H7 (cell line): ENCODE measurements at places on chromosomes 5 and 9.
A peak's percentile ranks its signal among the peaks of the same experiment; 100 is the strongest.

- DNase-seq = no peak
Measured at GRCh38 chr5:8505196-8505595, 636.2 kb downstream of the MTRR start.

DNA sequence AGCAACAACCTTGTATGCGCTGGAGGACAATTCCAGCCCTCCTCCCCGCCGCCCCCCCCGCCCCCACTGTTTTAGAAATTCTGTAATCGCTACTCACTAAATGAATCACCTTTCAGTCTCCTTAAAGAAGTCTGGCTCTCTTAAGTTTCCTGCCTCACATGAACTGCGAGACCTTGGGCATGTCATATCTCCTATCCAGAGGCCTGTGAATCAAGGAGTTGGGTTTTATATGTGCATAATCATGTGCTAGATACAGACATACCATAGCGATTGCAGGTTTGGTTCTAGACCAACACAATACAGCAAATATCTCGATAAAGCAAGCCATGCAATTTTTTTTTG lies 337 bp upstream of the DMAC1 start:
- DNase-seq = no peak

DNA sequence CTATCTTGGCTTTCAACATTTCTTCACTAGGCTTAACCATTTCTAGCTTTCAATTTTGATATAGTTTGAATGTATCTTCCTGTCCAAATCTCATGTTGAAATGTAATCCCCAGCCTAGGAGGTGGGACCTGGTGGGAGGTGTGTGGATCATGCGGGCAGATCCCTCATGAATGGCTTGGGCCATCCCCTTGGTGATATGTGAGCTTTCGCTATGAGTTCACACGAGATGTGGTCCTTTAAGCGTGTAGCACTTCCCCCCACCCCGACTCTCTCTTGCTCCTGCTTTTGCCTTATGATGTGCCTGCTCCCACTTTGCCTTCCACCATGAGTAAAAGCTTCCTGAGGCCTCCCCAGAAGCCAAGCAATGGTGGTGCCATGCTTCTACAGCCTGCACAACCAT lies 40.6 kb downstream of the PHAX start:
- no peak for DNase-seq

- no peak for DNase-seq
Measured at GRCh38 chr9:25584611-25585010, 93.6 kb downstream of the TUSC1 start.

- DNase-seq = no peak
Measured at GRCh38 chr5:38883842-38884241, 38.0 kb downstream of the OSMR start.

DNA sequence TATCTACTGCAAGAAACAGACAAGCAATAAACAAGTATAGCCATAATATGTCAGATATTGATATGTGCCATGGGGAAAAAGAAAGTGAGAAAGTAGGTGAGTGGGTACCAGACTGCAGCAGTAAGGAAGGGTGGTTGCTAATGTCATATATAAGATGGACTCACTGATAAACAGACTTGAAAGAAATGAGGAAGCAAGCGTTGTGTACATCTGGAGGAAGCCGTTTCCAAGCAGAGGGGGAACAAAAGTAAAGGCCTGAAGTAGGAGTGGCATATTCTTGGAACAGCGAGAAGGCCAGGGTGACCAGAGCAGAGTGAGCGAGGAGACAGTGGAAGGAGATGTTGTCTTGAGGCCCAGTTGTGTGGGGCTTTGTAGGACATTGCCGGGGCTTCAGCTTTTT lies 142.2 kb upstream of the MAP3K1 start:
- no peak for DNase-seq

DNA sequence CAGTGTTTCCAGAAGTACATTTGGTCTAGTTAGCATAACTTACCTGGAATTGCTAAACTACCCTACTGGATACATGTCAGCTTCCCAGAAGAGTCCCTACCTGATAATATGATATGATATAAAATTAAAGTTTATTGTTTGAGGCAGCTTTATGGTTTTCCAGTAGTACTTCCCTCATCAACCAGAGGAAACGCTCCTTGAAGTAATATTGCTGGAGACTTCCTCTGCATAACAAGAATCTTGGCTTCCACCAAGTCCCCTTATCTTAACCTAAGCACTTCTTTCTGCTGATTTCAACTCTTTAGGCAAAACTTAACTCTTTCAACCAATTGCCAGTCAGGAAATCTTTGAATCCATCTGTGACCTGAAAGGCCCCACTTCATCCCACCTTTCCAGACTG lies 214.3 kb upstream of the PTGER4 start:
- no peak for DNase-seq

DNA sequence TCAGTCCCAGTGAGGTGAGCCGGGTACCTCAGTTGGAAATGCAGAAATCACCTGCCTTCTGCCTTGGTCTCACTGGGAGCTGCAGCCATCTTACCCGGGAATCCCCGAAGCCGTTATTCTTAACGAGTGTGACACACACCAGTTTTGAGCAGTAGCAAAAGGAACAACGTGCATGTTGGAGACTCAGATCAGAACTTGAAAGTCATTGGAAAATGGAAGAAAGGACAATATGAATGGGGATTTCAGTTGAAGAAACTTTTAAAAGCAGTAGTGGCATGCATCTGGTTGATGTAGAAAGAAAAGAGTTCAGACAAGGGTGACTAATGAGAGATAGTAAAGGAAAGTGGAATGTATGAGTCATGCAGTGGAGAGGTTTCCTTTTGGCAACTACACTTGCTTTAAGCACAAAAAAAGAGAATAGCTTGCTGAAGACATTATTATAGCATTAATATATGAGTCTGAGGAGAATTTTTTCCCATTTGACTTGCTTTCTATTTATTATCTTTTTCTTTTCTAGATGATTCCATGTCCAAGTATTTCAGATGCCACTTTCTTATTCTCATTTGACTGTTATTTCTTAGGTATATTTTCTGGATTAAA lies 44.4 kb upstream of the ANKDD1B start:
- no peak for DNase-seq

DNA sequence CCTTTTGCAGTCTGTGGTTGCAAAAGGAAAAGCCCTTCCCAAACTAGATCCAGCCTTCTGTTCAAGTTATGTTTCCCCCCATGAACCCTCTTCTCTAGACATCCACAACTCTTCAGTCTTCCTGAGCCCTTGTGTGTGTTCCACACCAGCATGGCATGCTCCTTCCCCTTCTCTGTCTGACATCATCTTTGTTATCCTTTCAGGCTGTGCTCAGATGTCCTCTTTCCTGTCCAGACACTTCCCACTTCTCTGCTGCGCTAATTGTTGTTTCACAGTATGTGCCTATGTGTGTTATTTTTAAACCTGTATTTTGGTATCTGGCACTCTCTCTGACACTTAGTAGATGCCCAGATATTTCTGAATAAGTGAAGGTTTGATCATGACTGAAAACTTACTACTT lies 38.2 kb downstream of the FOCAD start:
- DNase-seq = no peak

DNA sequence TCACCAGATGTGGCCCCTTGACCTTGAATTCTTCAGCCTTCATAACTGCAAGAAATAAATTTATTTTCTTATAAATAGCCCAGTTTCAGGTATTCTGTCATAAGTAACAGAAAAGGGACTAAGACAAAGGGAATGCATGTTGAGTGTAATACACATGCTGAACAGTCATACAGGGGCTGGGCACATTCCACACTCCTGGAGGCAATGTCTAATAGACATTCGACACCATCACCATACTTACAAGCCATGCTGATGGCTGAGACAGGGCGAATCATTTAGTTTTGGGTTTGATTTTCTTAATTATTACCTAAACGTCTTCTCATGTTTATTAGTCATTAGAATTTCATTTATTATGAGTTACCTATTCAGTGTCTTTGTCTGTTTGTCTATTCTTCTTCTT lies 68.5 kb downstream of the TENT4A start:
- no peak for DNase-seq

GRCh38 chr5:135242866-135243555 lies 156.0 kb downstream of the MACROH2A1 start:
- no peak for DNase-seq

GRCh38 chr9:87884578-87885459 lies 2.1 kb downstream of the SPATA31E1 start:
- peak; percentile 35 for DNase-seq

DNA sequence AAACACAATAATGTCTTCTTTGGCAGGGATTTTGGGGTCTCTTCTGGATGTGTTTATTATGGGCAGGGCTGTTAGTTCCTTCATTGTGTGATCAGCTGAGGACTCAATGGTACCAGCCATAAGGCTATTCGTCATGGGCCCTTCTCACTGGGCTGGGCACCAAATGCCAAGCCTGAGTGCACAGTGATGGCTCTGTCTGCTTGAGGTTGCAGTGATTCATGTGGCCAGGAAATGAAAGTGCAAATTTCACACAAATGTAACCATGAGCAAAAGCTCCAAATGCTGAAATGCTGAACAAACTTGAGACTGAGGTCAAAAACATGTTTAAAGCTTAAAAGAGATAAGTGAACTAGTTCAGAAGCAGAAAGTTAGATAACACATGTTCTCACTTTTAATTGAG lies 191.0 kb downstream of the TARS1 start:
- DNase-seq = no peak

DNA sequence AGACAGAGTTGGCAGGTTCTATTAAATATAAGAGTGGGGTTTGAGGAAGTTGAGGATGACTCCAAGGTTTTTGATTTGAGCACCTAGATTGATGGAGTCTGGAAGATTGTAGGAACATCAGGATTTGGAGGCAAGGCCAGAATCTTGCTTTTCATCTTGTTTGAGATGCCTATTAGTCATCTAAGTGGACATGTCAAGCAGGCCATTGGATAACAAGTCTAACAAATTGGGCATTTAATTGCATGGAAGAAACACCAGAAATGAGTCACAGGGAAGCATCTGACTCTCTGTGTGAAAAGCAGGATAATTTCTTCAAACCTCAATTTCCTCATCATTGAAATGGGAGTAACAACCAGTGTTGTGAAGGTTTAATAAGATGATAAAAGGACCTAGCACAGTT lies 53.3 kb upstream of the ARL15 start:
- DNase-seq = no peak

GRCh38 chr5:13745508-13745907 lies 199.0 kb downstream of the DNAH5 start:
- DNase-seq = no peak

DNA sequence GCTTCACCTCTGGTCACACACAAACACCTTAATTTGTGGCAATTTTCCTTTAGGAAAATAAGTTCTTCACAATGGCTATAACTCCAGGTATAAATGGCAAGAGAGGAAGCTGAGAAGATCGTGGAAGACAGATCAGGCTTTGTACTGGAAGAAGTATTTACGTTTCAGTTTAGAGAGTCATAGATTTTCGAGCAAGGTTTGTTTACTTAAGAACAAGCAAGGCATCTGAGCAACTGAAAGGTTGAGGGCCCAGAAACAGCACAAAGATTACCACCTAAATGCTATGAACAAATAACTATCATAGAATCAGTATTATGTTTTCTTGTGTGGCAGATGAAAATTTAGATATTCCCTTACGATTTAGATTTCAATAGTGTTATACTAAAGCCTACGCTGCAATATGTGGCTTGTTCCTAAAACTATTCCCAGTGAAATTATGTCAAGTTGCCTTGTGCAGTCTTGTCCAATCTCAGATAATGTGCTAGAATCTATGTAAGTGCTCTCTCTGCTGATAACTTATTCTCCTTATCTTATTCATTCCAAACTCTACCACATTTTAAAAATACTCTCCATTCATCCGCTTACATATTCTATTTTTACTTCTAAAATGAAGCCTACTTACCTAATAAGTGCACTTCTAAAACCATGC lies 6.7 kb downstream of the SLCO4C1 start:
- DNase-seq = no peak

GRCh38 chr5:105956456-105957196 lies 1714.1 kb downstream of the EFNA5 start:
- DNase-seq = no peak

- DNase-seq = no peak
Measured at GRCh38 chr9:78033870-78034269, 2.3 kb upstream of the GNAQ start.

- peak; percentile 91 for DNase-seq
Measured at GRCh38 chr5:172714491-172715420, 56.2 kb downstream of the DUSP1 start.

- DNase-seq = no peak
Measured at GRCh38 chr5:67731886-67732285, 483.7 kb upstream of the PIK3R1 start.

- no peak for DNase-seq
Measured at GRCh38 chr5:73295447-73295846, 122.5 kb downstream of the TMEM174 start.

- no peak for DNase-seq
Measured at GRCh38 chr9:85452841-85453240, 288.9 kb downstream of the AGTPBP1 start.

GRCh38 chr9:89848060-89849040 lies 243.5 kb downstream of the GADD45G start:
- DNase-seq = no peak

GRCh38 chr5:147509710-147510651 lies at the start of gene DPYSL3:
TSS of gene DPYSL3 (minus strand) at chr5:147510068. CDS start at chr5:147509858, 210 bp downstream.
- DNase-seq = peak; percentile 83

DNA sequence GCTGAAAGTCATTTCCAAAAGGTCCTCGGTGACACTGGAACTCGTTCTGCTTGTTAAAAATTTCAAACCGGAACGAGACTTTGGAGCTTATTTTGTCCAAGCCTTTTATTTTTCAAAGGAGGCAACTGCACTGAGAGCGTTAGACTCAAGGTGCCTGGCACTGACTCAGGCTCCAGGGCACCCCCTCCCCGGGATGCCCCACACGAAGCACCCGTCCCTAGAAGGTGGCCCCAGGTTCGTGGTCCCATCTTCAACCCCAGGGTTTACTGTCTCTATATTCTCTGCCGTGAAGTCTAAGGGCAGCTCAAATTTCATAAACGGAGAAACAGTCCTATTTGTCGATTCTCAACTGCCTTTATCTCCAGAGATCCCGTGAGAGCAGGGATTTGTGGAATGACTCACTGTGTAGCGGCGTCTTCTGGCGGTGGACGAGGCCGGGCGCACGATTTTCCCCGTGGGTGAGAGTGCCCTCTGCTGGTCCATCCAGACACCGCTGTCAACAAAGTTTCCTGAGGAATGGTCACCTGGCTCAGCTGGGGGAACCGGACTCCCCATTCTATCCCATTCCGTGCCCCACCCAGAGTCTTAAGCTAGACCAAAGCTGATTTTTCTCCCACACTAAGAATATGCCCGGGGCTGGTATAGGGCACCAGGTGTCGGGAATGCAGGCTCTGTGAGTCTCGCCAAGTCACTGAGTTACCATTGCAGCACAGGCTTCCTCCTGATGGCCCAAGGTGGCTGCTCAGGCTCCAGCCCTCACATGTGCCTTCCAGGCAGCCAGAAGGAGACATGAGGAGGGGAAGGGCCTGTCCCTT lies 27.1 kb upstream of the SLC6A19 start:
- peak; percentile 89 for DNase-seq
